ENCODE measurements at places on chromosomes 3 and 15.

- DNase-seq = no peak
These were observed 84.7 kb downstream of the SCN11A start for GRCh38 chr3:38966811-38967692.

- no peak for DNase-seq
These were observed 1055.4 kb downstream of the AGBL1 start for GRCh38 chr15:87135109-87135508.

GRCh38 chr3:195411836-195412235 is 31.0 kb downstream of the ACAP2 start:
- no peak for DNase-seq

DNA sequence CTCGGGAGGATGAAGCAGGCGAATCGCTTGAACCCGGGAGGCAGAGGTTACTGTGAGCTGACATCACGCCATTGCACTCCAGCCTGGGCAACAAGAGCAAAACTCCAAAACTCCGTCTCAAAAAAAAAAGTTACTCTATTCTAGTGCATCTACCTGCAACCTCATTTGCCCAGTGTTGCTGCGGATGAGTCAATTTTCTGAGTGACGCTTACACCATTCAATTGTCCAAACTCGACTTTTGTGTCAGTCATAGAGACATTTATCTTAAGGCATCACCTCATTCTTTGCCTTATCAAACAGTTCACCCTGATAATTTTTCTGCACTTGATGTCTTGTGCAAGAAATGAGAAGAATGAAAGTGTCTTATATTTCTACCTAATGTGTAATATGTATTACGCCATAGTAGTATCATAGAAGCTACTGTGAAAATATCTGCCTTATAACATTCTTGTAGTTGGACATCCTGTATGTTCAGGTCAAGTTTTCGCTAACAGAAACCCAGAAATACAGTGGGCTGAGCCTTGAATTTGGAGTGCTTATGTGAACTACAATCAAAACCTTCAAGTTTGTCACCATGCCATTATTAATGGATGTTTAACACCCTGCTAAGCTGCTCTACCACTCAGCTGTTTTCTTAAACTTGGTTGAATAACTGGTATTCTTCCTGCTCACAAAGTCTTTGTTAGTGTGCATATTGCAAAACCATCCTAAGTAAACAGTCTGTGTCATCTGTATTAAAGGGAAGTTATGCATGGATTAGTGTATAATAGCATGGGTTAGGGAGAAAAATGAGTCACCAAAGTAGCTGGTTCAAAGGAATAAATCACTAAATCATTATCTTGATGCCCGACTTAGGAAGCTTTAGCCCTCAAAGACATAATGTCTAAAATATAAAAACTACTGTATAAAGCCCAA is 531.0 kb upstream of the NR2F2 start:
- no peak for DNase-seq

GRCh38 chr15:73371812-73372211 is 3.1 kb upstream of the HCN4 start:
- DNase-seq = no peak

- no peak for DNase-seq
These were observed 33.6 kb upstream of the PLSCR5 start for GRCh38 chr3:146638718-146639117.

DNA sequence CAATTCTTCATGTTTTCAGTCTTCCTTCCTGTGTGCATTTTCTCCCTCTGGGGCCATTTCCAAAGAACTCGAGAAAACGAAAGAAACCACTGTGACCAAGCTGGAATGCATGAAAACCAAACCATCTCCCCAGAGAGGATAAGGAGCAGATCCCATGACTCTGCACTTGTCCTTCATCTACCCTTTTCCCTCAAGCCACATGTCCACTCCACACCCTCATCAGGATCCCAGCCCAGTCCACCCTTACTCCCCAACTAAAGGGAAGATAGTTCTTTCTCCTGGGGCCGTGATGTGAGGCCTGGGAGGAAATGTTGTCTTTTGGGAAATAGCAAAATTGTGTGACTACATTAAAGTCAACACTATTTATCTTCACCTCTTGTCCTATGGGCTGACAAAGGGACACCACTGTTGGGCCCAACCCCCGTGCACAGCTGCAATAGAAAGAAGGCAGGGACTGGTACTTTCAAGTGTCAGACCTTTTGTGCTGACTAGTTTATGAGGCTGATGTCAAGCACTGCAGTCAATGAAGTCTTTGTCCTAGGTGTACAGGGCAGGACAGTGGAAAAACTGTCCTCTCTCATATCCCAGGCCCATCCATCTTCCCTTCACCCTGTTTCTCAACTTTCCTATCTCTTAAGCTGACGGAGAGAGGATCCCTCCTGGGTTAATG is 487.1 kb upstream of the NR2F2 start:
- no peak for DNase-seq

Data from CD4-positive, alpha-beta T cell treated with Interleukin-10 for 1 hour (primary cell).